Activated CD8-positive, alpha-beta T cell treated with anti-CD3 and anti-CD28 coated beads for 36 hours (primary cell): ENCODE measurements at places on chromosomes 13 and 19. TPM values are rescaled to one million over a fixed set of nuclear protein-coding genes. Genes with fewer than 3 reads are reported as not detected.

DNA sequence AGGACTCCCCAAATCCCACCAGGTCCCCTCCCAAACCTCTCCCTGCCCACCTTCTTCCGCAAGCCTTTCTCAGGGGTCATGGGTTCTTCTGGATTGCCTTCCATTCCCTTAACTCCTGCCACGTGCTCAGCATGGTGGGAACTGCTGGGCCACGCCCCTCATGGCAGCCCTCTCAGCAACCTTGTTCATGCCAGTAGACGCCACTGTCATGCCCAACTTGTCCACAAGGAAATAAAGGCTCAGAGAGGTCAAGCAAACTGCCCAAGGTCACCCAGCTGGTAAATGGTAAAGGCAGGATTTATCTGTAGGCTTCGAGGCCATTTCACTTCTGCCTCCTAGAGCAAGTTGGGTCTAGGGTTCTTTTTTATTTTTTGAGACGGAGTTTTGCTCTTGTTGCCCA is 10.9 kb downstream of the PRAM1 start:
- H3K27me3 ChIP-seq = no peaks in the 10 kb centered on the region
- no peak for DNase-seq
- H3K4me3 ChIP-seq = no peak overlapping the region

DNA sequence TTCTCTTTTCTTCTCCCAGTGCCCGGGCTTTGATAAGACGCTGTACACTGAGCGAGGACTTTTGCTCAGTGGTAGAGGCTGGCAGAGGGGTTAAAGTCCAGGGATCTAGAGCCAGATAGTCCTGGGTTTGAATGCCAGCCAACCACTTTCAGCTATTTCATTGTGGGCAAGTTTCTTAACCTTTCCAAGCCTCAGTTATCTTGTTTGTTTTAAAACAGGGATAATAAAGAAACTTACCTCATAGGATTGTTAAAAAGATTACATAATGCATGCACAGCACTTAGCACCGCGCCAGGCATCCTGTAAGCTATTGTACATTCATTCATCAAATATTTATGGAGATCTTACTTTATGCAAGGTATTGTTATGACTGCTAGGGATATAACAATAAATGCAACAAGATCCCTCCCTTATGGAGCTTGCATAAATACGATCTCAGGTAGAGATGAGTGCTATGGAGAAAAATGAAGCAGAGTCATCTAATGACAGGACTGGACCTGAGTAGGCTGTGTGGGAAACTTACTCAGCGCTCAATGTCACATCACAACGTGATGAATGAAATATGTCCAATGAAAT is 70.8 kb downstream of the LNX2 start:
- H3K4me1 ChIP-seq = no peaks in the 10 kb centered on the region
- no peak overlapping the region for H3K27ac ChIP-seq
- H3K4me3 ChIP-seq = no peak overlapping the region
- peaks cover 25% of the 10 kb centered on the region for H3K36me3 ChIP-seq
- no peak for DNase-seq

The SIGLEC8 gene
- total RNA-seq = not detected

DNA sequence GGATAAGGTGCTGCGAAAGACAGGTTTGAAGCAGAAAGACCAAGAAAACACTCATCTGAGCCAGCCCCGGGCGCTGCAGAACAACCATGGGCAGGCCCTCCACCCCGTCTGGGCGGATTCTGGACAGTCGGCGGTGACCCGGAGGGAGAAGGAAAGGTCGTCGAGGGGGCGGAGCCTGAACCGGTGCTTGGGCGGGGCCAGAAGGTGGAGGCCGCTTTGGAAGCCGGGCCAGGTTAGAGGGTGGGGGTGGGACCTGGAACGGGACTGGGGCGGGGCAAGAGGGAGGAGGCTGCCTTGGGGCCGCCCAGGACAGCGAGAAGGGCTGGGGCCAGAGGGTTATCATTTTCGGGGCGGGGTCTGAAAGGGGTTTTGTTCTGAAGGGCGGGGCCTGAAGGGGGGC is 5.0 kb upstream of the ZNF765 start:
- H3K27ac ChIP-seq = no peak overlapping the region
- DNase-seq = no peak
- H3K4me1 ChIP-seq = peaks cover 4% of the 10 kb centered on the region
- H3K36me3 ChIP-seq = peaks cover 35% of the 10 kb centered on the region

GRCh38 chr13:110413016-110413675 is 106.1 kb downstream of the COL4A2 start:
- no peak overlapping the region for H3K4me3 ChIP-seq
- H3K27me3 ChIP-seq = peaks cover 65% of the 10 kb centered on the region
- H3K4me1 ChIP-seq = peaks cover 2% of the 10 kb centered on the region
- no peak overlapping the region for H3K27ac ChIP-seq
- no peak for DNase-seq
- H3K36me3 ChIP-seq = no peaks in the 10 kb centered on the region
